Cardiac ventricle fibroblast (primary cell): ENCODE measurements at places on chromosomes 6 and 20. TPM values are rescaled to one million over a fixed set of nuclear protein-coding genes. Genes with fewer than 3 reads are reported as not detected.

The IFT52 gene
- 15.3 and 24.7 TPM in 2 replicates for total RNA-seq

The MATN4 gene
- not detected in 2 replicates for total RNA-seq

The SLC22A1 gene
- total RNA-seq: 0.12 TPM in 1 of 2 replicates, not detected in the other

The TSPO2 gene
- not detected in 2 replicates for total RNA-seq

The KIF13A gene
- 22.7 and 23.6 TPM in 2 replicates for total RNA-seq

The ZSCAN31 gene
- total RNA-seq: 10.1 and 14.4 TPM in 2 replicates

The C20orf202 gene
- total RNA-seq: not detected in 2 replicates

The STMND1 gene
- total RNA-seq: not detected in 2 replicates

The BPIFA3 gene
- not detected in 2 replicates for total RNA-seq

The MUCL3 gene
- not detected in 2 replicates for total RNA-seq

The MMP24 gene
- 0.05 and 0.06 TPM in 2 replicates for total RNA-seq

The TNNC2 gene
- 1.9 TPM in 1 of 2 replicates, not detected in the other for total RNA-seq

The MYL9 gene
- total RNA-seq: 30.6 and 39.0 TPM in 2 replicates

The MLN gene
- not detected in 2 replicates for total RNA-seq

The BPIFB1 gene
- total RNA-seq: 0.50 TPM in 1 of 2 replicates, not detected in the other
